ENCODE measurements at places on chromosomes 1 and 21.

- no peak for DNase-seq
Measured at GRCh38 chr1:44907893-44908292, 64.8 kb upstream of the PTCH2 start.

DNA sequence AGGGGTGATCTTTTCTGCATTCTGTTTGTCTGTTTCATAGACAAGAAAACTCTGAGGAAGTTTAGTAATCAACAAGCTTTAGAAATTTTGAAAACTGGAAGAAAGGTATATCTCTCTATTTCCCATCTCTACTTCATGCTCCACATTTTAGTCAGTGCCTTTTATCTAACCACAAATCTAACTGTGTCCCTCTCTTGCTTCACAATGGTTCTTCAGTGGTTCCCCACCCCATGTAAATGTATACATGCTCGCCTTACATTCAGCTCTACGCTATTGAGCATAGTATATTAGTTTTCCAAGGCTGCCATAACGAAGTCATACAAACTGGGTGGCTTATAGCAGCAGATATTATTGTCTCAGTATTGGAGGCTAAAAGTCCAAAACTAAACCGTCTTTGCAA lies 14.4 kb upstream of the SAMSN1 start:
- DNase-seq = no peak

DNA sequence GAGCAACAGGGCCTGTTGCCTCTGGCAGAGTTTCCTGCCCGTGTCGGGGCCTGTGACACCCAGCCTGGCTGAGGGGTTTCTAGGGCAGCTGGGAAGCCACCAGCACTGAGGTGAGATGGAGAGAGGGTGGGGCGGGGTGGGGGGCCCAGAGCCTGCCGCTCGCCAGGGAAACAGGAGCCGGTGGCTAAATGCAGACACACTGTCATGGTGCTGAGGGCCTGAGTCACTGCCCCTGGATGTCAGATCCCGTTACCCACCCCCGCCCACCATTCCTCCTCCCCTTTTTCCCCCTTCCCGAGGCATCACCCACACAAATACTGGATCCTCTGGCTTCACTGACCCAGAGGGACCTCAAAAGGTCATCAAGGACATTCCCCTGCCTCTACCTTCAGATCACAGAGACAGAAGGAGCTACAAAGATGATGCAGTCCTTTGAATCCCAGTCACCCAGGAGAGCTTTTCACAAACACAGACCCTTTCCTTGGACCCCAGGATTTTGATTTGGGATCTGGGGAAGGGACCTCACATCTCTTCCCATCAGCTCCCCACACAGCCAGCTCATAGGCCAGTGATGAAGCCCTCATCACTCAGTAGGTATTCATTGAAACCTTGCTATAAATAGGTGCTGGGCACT lies 1.9 kb upstream of the HSPB7 start:
- no peak for DNase-seq

DNA sequence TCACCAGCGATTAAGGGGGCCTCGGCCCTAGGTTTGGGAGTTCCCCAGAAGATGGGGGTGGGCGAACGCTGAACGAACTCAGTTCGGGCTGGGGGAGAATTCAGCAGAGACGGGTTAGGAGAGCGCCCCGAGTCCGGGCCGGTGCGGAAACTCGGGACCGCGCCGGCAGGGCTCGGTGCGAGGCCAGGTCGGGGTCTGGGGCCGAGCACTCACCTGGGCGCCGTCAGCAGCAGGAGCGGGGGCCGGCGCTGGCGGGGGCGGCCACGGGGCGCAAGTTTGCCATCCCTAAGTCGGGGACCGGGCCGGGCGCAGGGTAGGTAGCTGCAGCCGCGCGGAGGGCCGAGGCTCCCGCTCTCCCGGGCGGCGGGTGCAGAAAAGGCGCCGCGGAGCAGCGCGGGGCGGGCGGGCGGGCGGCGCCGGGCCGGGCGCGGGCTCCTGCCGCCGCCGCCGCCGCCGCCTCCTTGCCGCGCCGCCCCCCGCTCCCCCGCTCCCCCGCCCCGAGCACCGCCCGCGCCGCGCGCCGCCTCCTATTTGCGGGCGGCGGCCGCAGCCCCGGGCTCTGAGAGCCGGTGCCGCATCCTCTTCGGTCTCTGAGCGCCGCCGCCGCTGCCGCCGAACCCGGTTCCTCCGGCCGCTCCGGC lies 349 bp downstream of the ADGRB2 start:
- DNase-seq = no peak

DNA sequence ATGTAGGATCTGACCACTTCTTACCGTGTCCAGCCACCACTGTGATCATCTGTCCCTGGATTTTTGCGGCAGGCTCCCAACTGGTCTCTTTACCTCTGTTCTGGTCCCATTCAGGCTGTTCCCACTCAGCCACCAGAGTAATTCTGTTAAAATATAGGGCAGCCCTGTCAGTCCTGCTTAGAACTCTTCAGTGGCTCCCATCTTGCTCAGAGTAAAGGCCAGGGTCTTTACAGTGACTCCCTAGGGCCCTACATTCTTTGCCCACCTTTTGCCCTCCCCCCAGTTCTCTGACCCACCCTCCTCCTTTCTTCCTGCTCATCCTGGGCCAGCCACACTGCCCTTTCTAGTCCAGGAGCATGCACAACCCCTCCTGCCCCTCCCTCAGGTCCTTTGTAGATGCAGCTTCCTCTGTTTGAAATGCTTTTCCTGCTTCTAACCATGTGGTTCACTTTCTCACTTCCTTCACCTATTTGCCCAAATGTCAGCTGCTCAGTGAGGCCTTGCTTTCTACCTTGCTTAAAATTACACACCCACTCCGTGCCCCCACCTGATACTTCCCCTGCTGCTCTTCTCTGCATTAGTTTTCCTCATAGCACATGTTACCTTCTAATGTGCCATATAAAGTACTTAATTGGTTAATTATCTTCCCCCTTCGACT lies 7.8 kb downstream of the UBIAD1 start:
- DNase-seq = no peak

DNA sequence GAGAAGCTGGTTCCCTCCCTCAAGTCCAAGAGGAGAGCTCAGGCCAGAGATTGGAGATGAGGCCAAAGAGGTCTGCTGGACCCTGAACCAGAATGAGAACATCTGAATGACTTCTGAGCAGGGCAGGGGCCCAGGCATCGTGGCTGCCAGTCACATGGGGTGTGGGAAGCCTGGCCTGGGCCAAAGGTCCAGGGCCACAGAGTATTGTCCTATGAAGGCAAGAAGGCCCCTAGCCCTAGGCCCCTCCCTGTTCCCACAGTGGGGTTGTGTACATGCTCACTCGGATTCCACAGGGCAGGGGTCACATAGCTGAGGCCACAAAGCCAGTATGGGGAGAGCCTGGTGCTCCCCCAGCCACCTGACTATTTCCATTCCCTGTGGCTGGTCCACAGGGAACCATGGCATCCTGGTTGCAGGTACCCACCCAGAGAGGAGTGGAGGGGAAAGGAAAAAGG lies 18.5 kb upstream of the SLC1A7 start:
- DNase-seq = no peak

GRCh38 chr1:89890085-89890752 lies 69.4 kb downstream of the LRRC8D start:
- no peak for DNase-seq

DNA sequence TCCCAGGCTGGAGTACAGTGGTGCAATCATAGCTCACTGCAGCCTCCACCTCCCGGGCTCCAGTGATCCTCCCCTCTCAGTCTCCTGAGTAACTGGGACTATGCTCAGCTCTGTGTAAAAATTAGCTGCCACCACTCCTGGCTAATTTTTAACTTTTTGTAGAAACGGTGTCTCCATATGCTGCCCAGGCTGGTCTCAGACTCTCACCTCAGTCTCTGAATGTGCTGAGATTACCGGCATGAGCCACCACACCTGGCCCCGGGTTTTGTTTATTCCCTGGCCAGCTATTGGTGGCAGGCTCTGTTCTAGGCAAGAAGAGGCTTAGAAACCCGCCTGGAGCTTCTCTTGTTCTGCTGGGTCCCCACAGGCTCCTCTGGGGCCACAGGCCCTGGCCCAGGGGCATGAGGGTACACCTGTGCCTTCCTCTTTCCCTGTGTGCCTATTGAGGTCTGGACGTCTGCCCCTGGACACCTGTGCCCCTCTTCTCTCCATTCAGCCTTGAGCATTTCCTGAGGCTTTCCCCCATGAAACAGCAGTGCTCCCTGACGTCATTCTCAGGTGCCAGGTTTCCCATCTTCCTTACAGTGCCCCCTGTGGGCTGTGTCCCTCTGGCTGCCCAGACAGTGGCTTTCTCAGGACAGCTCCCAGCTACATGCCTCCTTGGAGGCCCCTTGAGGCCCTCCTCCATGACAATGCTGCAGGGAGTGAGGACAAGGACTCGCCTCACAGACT lies 57.5 kb downstream of the PCP4 start:
- DNase-seq = no peak

DNA sequence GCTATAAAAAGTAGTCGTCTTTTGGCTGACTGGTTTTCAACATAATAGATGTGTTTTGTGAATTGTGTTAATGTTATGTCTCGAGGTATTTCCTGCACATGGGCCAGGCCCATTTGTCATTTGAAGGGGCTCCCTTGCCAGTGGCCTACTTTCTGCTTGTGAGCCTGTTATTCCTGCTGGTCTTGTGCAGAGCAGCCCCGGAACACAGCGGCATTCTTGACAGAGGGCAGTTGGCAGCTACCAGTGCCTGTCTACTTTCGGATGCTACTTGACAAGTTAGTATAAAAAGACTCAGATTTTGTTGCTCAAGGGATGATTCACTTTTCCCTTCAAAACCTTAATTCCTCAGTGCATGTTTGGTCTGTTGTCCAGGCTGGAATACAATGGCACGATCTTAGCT lies 28.5 kb downstream of the PGM1 start:
- no peak for DNase-seq

DNA sequence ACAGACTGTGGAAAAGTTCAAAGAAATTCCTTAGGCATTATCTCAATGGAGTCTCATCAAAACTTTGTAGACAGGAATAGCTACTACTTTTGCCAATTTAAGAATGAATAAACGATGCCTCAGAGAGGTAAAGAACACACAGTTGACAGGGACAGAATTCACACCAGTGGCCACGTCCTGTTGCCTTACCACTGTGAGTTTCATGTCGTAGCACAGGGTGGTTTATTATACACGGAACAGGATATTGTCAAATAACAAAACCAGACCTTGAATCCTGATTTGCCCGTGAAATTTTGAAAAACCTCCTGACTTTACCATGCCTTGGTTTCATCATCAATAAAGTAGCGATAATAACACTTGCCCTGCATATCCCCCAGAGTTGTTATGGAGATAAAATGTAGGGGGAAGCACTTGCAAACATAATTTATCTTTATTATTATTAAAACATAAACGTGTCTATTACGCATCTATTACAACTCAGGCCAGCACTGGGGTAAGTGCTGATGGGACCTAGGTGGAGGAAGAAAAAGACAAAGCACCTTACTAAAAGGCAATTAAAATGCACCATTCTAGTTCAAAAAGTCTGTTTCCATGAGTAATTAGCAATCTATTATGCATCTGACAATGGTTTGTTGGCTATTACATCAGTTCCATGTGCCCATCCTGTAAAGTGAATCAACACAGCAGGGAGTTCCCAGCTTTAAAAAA lies 408.1 kb upstream of the RUNX1 start:
- DNase-seq = no peak

GRCh38 chr1:68223687-68224086 lies 8.6 kb downstream of the WLS start:
- DNase-seq = no peak

DNA sequence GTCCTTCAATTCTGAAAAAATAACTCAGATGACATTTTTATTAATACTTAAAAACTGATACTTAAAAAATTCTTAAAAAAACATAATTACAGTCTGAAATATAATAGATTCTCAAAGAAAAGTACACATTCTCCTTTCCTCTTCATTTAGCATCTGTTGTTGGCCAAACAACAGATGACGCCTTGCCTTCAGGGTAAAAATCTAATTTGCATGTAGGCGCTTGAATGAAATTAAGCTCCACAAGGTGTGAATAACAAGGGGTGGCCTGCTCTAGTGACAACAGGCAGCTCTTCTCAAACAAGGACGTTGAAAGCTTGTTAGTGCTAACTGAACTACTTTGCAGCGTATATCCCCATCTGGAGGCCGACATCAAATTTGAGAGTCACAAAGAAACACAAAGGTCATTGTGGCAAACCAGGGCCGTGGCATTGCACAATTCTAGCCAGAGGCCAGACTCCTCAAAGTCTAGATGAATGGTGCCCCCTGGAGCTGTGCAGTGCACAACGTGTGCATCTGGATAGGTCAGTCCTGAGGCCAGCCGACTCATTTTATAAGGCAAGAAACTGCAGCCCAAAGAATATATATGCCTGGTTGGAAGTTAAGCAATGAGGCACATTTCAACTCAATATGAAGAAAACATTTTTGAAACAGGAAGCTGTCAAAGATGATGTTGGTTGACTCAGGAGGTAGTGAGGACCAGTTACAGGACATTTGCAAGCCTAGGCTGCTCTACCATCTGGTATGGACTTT lies 459.2 kb upstream of the RUNX1 start:
- DNase-seq = no peak

- DNase-seq = no peak
Measured at GRCh38 chr1:32971576-32971975, 7.0 kb upstream of the RNF19B start.

DNA sequence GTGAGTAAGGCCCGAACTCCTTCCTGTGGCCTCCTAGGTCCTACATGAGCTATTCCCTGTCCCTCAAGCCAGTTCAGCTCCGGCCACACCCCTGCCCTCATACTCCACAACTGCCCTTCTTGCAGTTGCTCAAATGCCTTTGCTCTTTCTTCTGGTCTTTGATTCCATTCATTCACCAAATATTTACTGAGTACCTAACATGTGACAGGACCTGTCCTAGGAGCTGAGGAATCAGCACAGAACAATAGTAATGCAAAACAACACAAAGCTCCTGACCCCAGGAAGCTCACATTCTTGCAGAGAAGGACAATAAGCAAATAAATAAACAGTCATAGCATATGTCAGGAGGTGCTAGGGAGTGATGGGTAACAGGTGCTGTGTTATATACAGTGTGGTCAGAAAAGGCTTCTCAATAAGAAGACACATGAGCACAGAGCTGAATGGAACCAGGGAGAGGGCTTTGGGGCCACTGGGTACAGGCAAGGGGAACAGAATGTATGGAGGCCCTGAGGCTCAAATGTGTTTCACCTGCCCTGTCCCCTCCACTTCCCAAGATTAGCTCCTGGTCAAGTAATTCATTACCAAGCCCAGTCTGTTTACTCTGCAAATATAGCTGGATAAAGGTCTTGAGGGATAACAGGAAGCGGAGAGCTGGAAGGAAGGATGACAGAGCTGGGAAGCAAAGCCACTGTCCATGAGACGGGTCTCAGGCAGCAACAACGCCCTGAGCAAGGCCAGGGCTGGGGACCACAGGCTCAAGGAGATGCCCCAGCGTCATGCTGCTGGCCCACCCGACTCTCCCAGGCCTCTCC lies 145.1 kb downstream of the CSMD2 start:
- no peak for DNase-seq

GRCh38 chr1:154940651-154941194 lies 4.2 kb upstream of the PMVK start:
- no peak for DNase-seq

- DNase-seq = no peak
Measured at GRCh38 chr1:215477632-215478031, 89.5 kb upstream of the KCTD3 start.

- DNase-seq = no peak
Measured at GRCh38 chr1:196774175-196774574, 465 bp upstream of the CFHR3 start.

- no peak for DNase-seq
Measured at GRCh38 chr21:36626791-36627190, 72.1 kb upstream of the SIM2 start.

GRCh38 chr1:109567877-109568672 lies 19.7 kb downstream of the GNAI3 start:
- DNase-seq = no peak
